Stimulated activated CD4-positive, alpha-beta T cell treated with anti-CD3 and anti-CD28 coated beads, Interleukin-1b, Interleukin-23, amount 100 ng/mL, for 1 hour (primary cell): ENCODE measurements at places on chromosomes 12 and 14.
A peak's percentile ranks its signal among the peaks of the same experiment; 100 is the strongest.

GRCh38 chr12:27554421-27555186 lies 30.6 kb downstream of the PPFIBP1 start:
- no peak for DNase-seq

DNA sequence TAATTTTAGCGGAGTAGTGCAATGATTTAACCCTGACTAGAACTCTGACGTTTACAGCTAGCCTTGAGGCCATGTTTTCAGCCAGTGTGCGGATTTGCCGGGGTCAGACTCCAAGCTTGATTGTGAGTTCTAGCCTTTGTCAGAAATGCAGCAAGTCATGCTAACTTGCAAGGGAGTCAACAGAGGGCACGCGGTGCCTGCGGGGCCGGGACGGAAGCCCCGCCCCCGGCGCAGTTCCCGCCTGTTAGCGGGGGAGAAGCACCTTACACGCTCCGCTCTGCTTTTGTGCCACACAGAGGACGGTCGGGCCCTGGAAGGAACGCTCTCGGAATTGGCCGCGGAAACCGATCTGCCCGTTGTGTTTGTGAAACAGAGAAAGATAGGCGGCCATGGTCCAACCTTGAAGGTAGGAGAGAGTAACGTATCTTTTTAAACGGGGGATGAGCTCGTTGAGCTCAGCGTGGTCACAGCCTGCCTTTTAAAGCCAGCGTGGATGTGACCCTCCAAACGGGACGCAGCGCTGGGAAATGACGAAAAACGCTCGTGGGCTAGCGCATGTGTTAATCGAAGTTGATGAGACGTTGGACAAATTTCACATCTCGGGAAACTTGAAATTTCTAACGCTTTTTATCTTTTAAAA lies 14.8 kb upstream of the EID3 start:
- DNase-seq = peak; percentile 70

GRCh38 chr12:1587927-1588574 lies 6.3 kb downstream of the FBXL14 start:
- no peak for DNase-seq

DNA sequence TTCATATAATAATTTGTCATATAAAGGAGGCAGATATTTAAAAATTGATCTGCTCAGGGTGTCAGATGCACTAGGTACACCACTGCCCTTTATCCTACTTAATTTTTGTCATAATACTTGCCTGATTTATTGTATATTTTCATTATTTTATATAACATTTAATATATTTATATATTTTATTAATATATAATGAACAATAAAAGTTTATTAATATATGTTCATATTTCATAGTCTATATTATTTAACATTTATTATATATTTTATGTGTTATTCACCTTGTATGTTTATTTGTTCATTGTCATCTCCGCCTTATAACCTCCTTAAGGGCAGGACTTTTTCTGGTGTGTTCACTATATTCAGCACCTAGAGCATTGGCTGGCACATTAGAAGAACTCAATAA lies 232.4 kb upstream of the AMIGO2 start:
- DNase-seq = no peak

DNA sequence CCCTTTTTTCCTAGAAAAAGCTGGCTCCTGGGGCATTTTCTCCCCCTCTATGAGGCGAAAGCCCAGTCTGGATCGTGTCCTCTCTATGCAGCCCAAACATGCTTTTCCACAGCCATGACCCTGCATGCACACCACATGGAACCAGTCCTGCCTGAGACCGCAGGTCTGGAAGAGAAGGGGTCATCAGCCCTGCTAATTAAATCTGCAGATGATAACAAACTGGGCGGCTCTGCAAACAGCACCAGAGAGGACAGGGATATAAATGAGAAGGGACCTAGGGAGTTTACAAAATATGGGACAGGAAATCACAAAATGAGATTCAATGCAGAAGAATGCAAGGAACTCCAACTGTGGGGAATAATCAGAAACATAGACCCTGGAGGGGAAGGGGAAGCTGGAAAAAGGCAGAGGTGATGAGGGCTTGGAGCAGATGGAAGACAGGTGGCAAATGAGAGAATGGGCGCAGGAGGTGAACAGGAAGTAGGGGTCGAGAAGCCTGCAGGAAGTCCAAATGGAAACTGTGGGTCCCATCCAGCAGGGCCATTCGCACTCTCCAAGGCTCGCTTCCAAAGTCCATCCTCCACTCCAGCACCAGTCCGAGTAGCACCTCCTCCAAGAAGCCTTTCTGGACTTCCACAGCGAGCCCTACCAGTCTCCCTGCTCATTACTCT lies 76.3 kb downstream of the ANO2 start:
- no peak for DNase-seq

DNA sequence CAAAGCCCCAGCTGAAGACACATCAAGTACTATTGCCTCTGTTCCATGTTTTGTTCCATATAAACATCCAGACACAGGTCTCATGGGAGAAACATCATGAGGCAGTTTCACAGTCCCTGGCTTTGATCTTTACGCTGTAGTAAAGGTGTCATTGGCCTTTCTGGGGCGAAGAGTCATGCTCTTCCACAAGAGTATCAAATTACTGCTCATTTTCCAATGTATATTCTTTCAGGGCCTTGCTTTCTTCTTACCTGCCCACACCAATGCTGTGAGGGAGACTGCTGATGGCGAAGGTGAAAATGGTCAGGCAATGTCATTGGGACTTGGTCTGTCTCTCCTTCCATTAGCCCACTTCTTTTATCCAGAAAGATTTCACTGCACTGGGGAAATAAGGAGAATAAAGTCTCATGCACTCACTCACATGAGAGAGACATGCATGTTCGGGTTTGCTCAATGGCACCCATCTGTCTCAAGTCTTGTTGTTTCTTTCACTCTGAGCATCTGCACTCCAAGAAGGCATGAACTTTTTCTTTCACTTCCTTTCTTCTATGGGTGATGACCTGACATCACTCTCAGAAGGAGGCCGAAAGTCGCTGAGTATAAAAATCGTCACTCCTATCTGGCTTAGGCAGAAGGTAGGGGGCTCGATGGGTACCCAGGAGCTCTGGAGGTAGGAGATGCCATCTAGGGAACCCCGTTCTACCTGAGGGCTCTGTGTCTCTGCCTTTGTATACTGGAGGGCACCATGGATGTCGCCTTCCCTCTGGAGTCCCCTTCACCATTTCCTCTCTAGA lies 1.3 kb upstream of the JDP2 start:
- DNase-seq = no peak

GRCh38 chr14:57833323-57833722 lies 32.6 kb downstream of the SLC35F4 start:
- no peak for DNase-seq

DNA sequence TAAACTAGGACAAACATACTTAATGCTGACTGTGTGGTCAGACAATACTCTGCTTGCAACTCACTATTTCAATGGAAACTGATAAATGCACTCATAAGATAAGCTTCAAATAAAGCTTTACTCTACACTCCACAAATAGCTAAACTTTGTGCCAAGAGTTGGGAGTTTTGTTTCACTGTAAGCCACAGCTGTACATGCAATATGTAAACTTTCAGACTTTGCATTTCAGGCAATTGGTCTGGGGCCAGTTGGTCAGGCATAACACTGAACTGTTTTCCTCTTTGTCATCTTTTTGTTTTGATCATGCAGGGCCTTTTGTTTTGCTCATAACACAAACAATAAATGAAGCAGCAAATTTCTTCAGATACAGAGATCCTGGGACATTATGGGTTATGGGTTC lies 426.2 kb downstream of the IPO8 start:
- DNase-seq = no peak

DNA sequence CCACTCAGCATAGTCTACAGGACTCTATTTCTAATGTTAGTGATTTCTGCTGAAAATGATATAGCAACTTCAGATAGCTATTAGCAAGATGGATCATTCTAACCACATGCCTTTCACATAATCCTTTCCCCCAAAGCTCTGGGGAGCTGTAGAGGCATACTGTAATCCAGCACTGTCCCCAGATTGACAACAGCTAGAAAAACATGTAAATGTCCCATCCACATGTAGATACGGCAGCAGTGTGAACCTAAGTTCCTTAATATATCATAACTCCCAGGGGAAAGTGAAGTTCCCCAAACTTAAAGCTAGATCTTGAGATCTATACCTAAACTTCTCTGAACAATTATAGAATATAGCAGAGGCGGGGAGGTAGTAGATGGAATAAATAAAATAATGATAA lies 14.0 kb downstream of the ZNF664 start:
- DNase-seq = no peak

GRCh38 chr14:60488175-60488574 lies 2.3 kb upstream of the C14orf39 start:
- no peak for DNase-seq

DNA sequence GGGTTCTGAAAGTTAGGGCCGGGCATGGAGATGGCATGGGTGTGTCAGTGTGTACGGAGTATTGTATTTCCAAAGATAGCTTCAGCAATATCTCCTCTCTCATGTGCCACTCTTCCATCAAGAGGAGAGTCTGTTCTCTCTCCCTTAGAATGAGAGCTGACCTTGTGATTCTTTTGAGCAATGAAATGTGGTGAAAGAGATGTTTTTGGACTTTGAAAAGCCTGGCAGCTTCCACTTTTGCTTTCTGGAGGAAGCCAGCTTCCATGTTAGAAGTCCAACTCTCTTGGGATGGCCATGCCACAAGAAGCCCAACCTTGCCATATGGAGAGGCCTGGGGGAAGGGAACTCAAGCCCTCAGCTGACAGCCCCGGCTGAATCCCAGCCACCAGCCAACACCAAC lies 72.4 kb upstream of the GZMB start:
- DNase-seq = no peak

- no peak for DNase-seq
Observed at GRCh38 chr14:103056322-103057027, 874 bp downstream of the CDC42BPB start.

- no peak for DNase-seq
Observed at GRCh38 chr12:1630133-1630826, 1.2 kb downstream of the WNT5B start.

DNA sequence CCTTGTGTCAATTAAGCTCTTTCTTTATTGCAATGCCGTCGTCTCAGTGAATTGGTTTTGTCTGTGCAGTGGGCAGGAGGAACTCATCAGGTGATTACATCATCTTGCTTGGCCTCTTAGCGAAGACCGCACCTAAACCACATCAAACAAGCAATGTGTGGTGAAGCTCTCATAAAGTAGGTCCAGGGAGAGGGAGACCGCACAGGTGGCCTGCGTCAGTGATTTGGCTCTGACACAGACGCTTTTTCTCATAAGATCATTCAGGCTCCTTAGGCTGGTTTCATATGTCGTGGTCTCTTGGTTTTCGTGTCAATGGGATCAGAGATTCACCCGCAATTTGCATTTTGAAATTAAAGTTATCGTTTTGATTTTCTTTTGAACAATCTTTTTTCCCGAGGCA lies 6.7 kb upstream of the TESC start:
- DNase-seq = no peak

DNA sequence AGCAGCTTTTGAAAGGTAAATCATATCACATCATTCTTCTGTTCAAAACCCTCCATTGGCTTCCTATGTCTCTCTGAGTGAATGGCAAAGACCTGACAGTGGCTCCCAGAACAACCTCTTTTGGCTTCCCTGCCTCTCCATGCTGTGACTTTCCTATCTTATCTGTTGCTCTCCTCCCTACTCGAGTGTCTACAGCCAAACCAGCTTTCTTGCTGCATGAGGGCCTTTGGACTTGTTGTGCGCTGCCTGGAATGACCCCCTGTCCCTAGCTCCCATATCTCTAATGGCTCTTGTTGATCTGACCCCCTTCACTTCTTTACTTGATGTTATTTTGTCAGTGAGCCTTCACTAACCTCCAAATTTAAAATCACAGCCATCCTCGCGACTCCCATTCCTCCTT lies 2.5 kb downstream of the SYNE2 start:
- no peak for DNase-seq

GRCh38 chr12:32836710-32837109 lies 59.9 kb downstream of the PKP2 start:
- DNase-seq = no peak

- DNase-seq = no peak
Observed at GRCh38 chr12:99130808-99131553, 485.9 kb downstream of the APAF1 start.

- no peak for DNase-seq
Observed at GRCh38 chr12:3224530-3224903, 147.3 kb downstream of the TSPAN9 start.

DNA sequence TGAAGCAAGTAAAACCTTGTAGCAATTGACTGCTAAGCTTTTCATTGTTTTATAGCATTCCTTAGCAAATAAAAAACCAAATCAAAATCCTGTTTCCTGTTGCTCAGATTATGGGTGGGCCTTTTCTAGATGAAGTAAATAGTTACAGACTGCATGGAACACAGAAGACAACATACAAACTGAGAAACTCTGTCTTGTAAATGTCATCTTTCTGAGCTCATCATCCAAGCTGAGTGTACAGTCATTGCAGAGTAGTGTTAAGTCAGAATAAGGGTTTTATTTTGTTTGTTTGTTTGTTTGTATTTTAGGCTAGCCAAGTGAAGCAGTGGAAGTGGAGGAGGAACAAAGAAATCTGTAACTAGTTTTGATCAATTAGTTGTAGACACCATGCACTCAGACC lies 24.4 kb upstream of the BTG1 start:
- no peak for DNase-seq

DNA sequence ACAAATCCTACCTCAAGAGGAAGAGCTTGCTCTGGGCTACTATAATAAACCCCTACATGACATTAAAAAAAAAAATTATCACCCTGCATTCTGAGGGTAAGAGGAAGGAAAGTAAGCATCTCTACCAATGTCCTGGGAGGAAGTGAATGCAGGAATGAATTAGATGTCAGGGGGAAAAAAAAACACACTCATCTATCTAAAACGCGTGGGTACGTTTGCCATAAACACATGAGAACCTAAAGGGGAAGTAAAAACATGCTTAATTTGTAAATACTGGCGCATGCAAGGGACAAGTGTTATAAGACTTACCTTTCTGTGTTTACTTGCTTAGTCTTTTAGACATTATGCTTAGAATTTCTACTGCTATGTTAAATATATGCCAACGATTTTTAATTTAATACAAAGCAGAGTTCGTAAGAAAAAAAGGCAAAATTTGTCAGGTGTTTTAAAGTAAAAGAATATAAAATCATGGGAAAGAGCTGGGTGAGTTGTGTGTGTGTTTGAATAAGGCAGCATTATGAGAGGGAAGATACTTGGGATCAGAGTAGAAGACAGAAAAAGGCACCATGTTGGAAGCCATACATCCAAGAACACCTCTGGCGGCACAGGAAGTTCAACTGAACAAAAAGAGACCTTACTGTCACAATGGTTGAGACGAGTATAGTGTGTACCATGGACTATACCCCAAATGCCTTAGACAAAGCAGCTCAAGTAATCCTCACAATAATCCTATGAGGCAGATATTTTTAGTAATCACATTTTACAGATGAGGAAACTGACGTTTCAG lies 1.5 kb downstream of the TMED8 start:
- DNase-seq = no peak

GRCh38 chr12:92068459-92068858 lies 77.2 kb downstream of the BTG1 start:
- DNase-seq = no peak

GRCh38 chr12:129073157-129073915 lies 220.1 kb downstream of the GLT1D1 start:
- no peak for DNase-seq

DNA sequence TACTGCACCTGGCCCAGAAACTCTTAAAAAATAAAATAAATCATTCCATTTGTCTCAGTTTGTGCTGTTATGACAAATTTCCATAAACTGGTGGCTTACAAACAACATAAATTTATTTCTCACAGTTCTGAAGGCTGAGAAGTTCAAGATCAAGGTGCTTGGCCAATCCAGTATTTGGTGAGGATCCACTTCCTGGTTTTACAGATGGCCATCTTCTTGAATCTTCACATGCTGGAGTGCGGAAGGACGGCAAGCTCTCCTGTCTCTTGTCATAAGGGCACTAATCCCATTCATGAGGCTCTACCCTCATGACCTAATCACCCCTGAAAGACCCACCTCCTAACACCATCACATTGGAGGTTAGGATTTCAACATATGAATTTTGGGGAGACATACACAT lies 29.9 kb upstream of the MYBPC1 start:
- DNase-seq = no peak
